Activated naive CD4-positive, alpha-beta T cell treated with Interleukin-2 at 50 U/mL for 16 hours (primary cell): ENCODE measurements at places on chromosomes 11 and 22.

DNA sequence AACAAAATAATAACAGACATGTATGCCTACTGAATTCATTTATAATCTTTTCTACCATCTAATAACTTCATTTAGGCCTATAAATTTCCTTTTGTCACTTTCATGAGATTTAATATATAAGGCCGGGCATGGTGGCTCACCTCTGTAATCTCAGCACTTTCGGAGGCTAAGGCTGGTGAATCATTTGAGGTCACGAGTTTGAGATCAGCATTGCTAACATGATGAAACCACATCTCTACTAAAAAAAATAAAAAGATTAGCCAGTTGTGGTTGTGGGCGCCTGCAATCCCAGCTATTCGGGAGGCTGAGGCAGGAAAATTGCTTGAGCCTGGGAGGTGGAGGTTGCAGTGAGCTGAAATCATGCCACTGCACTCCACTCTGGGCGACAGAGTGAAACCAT lies 14.2 kb upstream of the NTM start:
- no peak for DNase-seq

DNA sequence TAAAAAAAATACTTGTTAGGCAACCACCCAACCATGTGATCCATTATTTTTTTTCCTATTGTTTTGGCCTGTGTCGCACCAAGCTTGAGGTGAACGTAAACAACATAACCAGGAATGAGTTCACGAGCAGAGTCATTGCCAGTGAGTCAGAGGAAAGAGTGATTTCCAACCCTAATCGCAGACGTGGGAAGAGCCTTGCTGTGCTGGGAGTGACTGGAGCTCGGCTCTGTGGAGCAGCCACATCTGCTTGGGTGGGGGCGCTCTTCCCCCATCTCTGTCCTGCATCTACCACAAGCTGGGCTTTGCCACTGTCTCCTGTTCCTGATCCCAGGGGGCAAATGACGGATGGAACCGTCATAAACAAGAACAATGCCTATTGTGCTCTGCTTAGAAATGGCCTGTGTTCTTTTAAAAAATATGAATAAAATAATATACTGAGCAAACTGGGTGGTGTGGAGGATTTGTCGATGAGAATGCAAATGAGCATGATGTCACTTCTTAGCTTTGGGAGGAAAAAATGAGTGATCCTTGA lies 210.0 kb downstream of the KIRREL3 start:
- no peak for DNase-seq

- DNase-seq, result no peak
These were observed 13.0 kb upstream of the CXCR5 start for GRCh38 chr11:118870396-118871343.

DNA sequence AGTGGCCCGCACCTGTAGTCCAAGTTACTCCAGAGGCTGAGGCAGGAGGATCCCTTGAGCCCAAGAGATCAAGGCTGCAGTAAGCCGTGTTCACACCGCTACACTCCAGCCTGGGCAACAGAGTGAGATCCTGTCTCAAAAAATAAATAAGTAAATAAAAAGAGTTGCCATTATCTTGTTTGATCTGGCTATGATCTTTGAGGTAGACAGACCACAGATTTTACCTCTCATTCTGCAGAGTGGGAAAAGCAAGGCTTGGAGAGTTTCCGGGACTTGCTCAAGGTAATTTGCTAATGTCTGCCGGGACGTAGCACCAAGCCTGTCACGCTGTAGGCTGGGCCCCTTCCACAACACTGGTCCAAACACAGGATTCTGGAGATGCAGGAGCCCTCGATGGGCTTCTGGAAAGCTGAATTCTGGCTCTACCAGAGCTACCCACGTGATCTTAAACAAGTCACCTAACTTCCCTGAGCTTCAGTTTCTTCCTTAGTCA lies 6.8 kb downstream of the GRAP2 start:
- no peak for DNase-seq

GRCh38 chr11:109405671-109406070 lies 16.3 kb upstream of the C11orf87 start:
- no peak for DNase-seq

GRCh38 chr11:120399307-120399706 lies 63.1 kb downstream of the ARHGEF12 start:
- no peak for DNase-seq

DNA sequence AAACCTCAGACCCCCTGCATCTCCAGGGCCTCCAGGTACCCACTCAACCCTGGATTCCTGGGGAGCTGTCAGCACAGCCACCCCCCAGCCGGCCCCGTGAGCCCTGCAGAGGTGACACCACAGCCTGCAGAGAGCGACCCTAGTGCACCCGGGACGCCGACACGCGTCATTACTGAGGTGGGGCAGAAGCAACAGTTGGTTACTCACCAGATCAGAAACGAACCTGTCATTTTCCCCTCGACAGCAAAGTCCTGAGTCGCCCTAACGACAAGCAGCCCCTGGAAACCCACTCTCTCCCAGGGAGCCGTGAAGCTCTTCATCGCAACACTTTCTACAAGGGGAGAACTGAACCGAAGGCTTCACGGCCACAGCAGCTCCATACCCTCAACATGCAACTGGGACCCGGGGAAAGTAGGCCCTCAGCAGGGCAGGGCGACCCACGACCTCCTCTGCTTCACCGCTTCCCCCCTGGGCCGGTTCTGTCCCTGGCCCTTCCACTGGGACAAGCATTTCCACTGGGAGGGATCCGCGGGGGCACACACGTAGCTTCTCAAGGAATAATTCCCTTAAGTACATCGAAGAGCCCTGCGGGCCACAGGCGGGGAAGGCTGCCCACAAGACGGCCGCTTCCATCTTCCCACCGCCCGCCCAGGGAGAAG lies 1.6 kb downstream of the BRD1 start:
- peak; percentile 71 for DNase-seq

- DNase-seq, result no peak
These were observed 432.2 kb downstream of the NTM start for GRCh38 chr11:131802440-131803115.

DNA sequence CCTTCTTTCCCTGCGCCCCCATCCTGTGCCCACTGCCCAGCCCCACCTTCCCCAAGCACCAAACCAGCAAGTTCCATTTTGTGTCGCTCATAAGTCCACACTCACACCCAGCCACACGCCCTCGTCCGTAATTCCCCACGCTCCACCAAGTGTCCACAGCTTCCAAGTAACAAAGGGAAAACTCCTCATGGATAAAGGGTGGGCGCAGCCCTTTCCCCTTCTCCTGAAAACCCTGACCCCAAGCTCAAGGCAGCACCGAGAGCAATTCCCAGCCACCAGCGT lies 458 bp downstream of the FXYD6 start:
- no peak for DNase-seq
